CD4-positive, alpha-beta T cell treated with Interleukin-1 beta for 1 hour (primary cell): ENCODE measurements at places on chromosomes 5 and 9.

DNA sequence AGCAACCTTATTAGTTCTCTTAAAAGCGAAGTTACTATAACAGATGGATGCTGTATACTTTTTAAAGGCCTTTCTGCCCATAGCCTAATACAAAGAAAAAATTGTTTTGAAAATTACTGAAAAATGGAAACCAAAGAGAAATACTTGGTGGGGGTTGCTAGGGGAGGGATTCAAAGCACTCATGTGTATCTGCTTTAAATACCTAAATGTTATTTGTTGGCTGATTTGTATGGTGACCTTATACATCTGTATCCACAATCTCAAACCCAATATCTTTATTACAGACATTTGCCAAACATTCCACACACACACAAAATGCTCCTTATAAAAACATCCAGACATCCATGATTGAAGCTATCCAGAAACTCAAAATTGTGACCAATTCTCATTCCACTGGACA is 172.0 kb downstream of the ADAMTS12 start:
- no peak for DNase-seq

DNA sequence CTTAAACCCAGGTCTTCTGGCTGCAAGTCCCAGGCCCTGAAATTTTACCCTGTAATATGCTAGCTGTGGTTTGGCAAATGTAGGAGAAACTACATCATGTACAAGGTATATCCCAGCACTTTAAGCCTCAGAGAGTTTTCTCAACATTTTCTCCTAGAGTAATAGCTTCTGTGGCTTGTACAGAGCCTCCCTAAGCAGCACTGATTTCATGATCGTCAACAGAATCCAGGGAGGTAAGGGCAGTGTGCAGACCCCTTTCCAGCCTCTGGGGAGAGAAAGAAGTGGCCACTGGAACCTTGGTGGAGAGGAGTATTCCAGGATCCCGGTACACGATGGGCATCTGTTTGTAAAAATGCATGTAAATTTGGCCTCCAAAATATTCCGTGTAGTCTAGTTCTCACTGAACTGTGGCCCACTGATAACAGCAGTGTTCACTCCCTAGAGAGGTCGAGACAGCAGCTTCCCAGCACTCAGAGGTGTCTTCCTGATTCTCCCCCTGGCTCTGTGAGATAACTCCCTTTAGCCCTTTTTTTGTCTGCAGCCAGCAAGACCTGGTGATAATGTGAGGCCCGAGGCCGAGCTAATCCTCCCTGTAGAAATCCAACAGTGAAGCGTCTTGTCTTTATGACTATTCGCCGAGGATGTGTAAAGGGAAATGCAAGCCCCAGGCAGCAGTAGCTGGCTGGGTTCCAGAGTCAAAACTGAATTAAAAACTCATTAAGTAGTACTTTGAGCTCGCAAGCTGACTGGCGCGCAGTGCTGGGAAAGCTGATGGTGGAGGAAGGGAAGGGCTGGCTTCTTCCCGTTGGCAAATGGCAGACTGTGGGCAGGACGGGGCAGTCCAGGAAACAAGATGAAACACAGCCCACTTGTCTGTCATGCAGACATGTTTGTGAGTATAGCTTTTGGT is 59.0 kb downstream of the MAP1B start:
- DNase-seq = no peak

- no peak for DNase-seq
Observed at GRCh38 chr9:110900917-110901316, 137.4 kb downstream of the LPAR1 start.

- no peak for DNase-seq
Observed at GRCh38 chr5:170310256-170310926, 12.8 kb upstream of the LCP2 start.

DNA sequence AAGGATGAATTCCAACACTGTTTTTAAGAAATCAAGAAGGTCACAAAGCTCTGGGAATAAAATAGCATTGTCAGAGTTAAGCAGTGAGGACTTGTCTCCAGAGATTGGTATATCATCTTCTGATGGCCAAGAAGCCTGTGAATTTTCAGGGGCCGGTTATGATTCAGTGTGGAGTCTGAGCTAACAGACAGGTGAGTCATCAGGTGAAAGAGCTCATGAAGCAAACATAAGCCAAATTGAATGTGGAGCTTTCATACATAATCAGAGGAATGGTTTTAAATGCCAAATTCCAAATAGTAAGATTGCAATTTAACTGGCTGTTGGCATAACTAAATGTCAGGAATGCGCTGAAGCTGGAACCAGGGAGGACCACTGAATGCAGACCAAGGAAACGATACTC is 494.2 kb downstream of the MTRR start:
- DNase-seq = no peak

DNA sequence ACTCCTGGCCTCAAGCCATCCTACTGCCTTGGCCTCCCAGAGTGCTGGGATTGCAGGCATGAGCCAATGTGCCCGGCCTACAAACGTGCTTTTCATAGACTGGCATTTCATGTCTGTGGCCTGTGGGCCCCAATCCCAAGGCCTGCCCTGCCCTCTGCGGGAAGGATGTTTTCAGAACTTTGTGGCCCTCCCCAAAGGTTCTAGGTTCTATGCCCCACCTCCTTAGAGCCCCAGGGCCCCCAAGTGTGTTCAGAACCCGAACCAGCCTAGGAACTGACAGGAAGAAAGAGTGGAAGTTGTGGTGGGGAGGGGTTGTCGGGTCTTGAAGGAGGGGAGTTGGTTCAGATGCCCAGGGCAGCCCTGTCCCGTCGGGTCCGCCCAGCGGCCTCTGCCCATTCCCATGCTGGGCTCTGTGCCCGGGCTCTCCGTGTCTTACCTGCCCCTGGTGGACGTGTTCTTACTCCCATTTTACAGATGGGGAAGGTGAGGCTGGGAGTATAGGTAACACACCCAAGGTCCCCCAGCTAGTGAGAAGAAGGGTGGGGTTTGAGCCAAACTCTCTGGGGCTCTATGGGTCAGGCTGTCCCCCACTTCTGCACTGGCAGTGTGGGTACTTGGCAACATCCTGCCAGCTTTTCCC is 175.8 kb upstream of the IER5L start:
- no peak for DNase-seq
